ENCODE measurements at places on chromosomes 11 and 22. TPM values are rescaled to one million over a fixed set of nuclear protein-coding genes. Genes with fewer than 3 reads are reported as not detected.

The NPTXR gene
- 64.6 TPM for total RNA-seq

The CTTN gene
- 101 TPM for total RNA-seq

The OR10D3 gene
- total RNA-seq, result not detected

The DUSP8 gene
- total RNA-seq, result 8.8 TPM

The KCNQ1 gene
- 0.92 TPM for total RNA-seq

The GAB4 gene
- not detected for total RNA-seq

The DDIAS gene
- 2.8 TPM for total RNA-seq

The LINC01488 gene
- not detected for total RNA-seq

The KRTAP5-7 gene
- total RNA-seq, result not detected

The UCP2 gene
- total RNA-seq, result 8.8 TPM

The MICAL3 gene
- 55.8 TPM for total RNA-seq

The CALCA gene
- not detected for total RNA-seq

The TMEM86A gene
- 6.7 TPM for total RNA-seq

The CYB5R2 gene
- 2.5 TPM for total RNA-seq

The TYMP gene
- 4.6 TPM for total RNA-seq

The FAM180B gene
- total RNA-seq, result not detected

The RFPL3 gene
- not detected for total RNA-seq

The APOA1 gene
- total RNA-seq, result 1.4 TPM

The DCHS1 gene
- total RNA-seq, result 48.4 TPM

The SRPRA gene
- total RNA-seq, result 18.9 TPM

The GLYATL2 gene
- total RNA-seq, result 4.8 TPM

The OR2AG2 gene
- total RNA-seq, result 1.4 TPM

The APOBEC3F gene
- 1.2 TPM for total RNA-seq

The MRGPRF gene
- 0.92 TPM for total RNA-seq

The OR51B6 gene
- total RNA-seq, result not detected

The TTC12 gene
- 11.1 TPM for total RNA-seq

The MRGPRX4 gene
- not detected for total RNA-seq

The PMM1 gene
- total RNA-seq, result 27.2 TPM

The OR10A2 gene
- not detected for total RNA-seq

The P4HA3 gene
- 0.46 TPM for total RNA-seq

The MS4A4A gene
- total RNA-seq, result 2.1 TPM

The FGF19 gene
- total RNA-seq, result 2.3 TPM

The GNB1L gene
- 2.5 TPM for total RNA-seq

The DTX4 gene
- 52.4 TPM for total RNA-seq

The TMEM179B gene
- total RNA-seq, result 18.5 TPM

The FZD4 gene
- total RNA-seq, result 6.5 TPM

The KLHDC7B gene
- total RNA-seq, result not detected
